ENCODE measurements at places on chromosomes 7 and 10. TPM values are rescaled to one million over a fixed set of nuclear protein-coding genes. Genes with fewer than 3 reads are reported as not detected.

- peak; percentile 48 for DNase-seq
These were observed 72.7 kb downstream of the PLCE1 start for GRCh38 chr10:94066411-94066810.

- no peak for DNase-seq
These were observed 55.6 kb upstream of the SKAP2 start for GRCh38 chr7:26919906-26920493.

DNA sequence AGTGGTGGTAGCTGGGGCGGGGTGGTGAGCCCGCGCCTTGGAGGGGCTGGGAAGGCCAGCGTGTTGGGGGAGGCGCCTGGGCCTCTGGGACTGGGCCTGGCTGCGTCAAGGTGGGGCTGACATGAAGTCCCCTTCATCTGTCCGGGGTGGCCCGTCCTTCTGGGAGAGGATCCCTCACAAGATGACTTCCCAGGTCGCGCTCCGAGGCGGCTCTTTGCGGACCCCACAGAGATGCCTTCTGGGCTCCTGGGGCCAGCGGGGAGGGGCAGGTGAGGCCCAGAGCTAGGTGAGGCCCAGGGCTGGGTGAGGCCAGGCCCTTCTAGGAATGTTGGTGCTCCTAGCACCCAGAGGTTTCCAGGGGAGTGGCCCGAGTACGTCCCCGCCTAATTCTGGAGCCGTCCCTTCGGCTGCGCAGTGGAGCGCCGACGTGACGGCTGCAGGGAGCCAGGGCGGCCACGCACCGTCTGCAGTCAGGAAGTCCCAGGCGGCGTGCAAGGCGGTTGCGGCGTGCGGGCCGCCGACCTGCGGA lies 58.2 kb upstream of the NUPR2 start:
- no peak for DNase-seq

DNA sequence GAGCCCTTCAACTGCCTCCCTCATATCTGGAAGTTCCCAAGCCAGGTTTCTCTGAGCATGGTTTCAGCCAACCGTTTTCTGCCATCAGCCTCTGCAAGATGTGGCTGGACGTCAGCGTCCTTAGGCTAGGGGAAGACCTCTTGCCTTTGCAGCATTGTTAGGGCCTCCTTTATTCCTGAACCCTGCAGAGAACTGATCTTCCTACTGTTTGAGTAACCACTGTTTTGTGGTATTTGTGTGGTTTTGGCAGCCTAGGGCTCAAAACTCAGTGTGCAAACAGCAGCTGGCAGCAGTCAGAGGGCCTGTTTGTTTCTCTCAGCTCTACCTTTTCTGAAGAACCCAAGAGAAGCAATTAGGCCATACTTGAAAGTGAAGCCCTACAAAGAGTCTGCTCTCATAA lies 83.4 kb upstream of the SEMA3E start:
- no peak for DNase-seq

GRCh38 chr10:127003032-127003685 lies 97.9 kb downstream of the DOCK1 start:
- DNase-seq: no peak

- DNase-seq: no peak
These were observed 106.2 kb downstream of the SORCS1 start for GRCh38 chr10:107058331-107058730.

GRCh38 chr10:44244745-44245600 lies 139.9 kb downstream of the CXCL12 start:
- DNase-seq: no peak

GRCh38 chr10:112983444-112984056 lies 33.5 kb downstream of the TCF7L2 start:
- no peak for DNase-seq

DNA sequence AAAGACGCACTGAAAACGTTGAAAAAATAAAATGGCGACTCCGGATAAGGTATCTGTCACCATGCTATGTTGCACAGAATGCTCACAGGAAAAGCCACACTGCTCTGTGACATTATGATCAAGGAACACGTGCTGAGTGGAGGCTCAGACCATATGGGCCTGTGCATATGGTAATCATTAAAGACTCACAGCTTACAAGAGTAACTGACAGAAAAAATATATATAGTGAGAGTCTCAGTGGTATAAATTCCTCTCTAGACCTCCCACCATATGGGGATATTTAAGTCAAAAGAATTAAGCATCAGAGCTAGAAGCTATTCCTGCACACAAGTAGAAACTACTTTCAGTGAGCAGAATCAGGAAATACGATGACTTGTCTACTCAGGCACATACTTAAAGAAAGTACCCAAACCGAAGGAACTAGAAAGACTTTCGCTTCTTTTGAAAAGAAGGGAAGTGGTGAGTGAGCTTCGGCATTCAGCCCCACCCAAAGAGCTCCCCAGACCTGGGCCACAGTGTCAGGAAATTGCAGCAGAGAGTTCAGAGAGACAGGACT lies 65.1 kb upstream of the MPP7 start:
- DNase-seq: no peak

- DNase-seq: no peak
These were observed 80.0 kb upstream of the STEAP4 start for GRCh38 chr7:88386665-88387156.

- DNase-seq: no peak
These were observed 87.2 kb downstream of the MDFIC start for GRCh38 chr7:115009139-115009538.

GRCh38 chr7:19677180-19677579 lies 31.7 kb downstream of the POLR1F start:
- no peak for DNase-seq

GRCh38 chr7:18896343-18896975 lies 221.0 kb downstream of the TWIST1 start:
- DNase-seq: no peak

GRCh38 chr10:80659289-80659688 lies 121.6 kb downstream of the SH2D4B start:
- no peak for DNase-seq

DNA sequence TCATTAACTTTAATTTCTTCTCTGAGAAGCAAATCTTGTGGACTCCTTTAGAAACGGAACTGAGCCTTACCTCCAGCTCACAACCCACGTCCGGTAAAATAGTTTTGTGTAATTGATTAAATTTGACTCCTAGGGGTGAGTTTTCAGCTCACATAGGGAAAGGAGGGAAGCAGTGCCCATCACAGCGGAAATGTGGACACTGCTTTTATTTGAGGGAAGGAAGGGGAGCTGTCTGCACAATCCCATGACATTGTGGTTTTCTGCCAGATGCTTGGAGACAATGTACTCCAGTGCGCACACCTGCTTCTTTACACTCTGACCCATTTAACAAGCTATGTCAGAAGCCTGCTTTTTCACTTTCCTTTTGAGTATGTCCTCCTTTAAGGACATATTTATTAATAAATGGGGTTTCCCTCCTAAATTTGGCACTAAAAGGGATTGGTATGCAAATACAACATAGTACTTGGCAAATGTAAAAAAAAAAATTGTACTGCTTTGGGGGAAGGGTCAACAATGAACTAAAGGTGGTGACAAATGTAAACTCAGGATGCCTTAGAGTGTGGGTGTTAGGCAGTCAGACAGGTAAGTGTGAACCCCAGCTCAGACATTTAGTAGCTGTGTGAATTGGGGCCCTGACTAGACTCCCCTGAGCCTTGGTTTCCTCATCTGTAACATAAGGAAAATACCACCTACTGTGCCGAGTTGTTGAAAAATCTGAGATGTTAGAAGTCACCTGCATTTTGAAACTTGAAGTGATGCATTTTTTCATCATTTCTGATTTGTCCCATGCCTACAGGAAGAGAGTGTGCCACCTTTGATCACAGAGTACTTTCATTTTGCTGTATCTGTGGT lies 90.2 kb upstream of the KLF6 start:
- no peak for DNase-seq

- no peak for DNase-seq
These were observed 530.6 kb downstream of the PHTF2 start for GRCh38 chr7:78329001-78329655.

DNA sequence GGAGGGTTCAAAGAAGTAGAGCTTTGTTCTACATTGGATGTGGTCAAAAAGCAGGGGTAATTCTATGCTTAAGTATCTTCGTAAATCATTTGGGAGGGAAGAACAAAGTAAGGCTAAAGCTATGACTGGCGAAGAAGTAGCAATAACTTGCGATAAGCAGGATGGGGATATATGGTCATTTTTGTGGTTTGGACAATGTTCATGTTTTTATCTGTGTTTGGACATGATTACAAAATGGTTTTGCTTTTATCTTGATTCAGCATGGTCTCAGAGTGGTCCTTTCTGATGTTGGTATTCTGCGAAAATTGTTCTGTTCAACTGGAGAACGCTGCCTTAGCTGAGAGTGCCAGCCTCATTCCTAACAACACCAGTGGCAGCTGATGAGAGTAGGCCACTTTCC lies 208.8 kb downstream of the SEMA3A start:
- no peak for DNase-seq

- no peak for DNase-seq
These were observed 25.5 kb downstream of the VOPP1 start for GRCh38 chr7:55546814-55547213.

DNA sequence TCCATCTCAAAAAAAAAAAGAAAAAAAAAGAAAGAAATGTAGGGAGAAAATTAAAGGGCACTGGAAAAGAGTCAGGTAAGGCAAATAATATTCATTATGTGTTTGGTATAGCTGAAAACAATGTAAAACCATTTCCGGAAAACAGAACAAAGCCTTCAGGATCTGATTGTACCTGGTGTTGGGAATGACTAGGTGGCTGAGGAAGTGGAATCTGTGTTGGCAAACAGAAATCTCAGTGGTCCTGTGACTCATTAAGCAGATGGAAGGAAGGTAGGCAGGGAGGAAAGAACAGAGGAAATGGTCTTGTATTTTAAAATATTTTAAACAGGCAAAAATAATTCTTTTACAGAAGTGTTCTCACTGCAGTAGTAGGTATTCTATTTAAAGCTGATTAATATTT lies 55.7 kb upstream of the GATA3 start:
- DNase-seq: no peak

DNA sequence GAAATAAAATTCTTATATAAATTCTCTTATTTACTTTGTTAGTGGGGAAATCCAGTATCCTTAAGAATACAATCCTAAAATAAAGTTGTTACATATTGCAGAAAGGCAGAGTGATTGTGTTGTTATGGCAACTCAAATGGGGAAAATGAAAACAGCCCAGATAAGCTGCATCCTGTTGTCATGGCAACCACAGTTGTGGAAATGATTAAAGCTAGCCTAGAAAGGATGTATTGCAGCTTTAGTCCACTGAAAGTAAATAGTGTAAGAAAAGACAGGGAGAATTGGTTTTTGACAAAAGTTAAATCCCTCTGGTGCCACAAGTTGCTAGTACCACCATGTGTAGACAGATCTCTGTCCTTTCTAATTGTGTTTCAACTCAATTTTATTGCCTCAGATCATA lies 43.2 kb downstream of the BTRC start:
- peak; percentile 12 for DNase-seq

DNA sequence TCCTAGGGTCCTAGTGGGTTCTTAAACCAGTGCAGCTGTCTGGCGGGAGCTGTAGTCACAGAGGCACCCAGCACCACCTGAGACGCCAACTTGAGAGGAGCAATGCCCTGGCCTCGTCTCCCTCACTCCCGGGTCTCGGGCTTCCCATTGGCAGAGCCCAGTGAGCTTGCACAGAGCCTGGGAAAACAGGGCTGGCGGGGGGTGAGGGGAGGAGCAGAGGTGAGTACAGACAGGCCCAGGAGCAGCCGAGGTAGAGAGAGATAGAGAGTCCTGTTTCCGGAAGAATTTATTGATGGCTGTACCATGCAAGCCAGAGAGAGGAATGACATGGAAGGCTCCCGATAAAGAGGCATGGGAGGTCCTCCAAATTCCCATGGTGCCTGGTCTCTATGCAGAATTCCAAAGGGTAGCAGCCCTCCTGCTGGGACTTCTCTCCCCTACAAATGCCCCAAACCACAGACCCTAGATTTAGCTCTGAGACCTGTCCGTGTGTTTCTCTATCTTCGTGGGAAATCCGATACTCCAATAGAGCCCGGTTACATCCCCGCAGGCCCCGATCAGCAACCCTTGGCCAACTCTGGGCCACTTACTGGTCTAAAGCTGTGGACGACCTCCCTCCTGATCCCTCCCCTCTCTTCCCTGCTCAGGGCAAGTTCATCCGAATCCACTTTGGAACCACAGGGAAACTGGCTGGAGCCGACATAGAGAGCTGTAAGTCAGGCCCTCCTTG lies 20.3 kb upstream of the MYH16 start:
- no peak for DNase-seq

- DNase-seq: no peak
These were observed 122.8 kb downstream of the KAT6B start for GRCh38 chr10:74949034-74949832.

DNA sequence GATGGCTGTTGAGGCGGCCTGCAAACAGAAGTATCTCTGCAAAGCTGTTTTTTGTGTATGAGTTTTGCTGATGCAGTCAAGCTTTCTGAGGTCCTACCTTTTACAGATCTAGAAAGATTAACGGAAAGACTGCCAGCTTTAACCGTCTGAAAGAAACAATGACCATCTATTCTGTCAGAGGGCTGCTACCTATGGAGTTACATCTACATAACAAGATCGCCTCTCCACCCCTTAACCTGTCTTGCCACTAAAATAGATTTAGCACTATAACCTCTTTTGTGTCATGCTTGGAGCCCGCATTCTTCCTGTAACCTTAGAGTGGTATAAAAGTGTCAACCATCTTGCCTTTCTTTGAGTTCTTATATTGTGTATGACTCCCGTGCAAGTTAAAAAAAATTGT lies 291.2 kb downstream of the POM121L12 start:
- no peak for DNase-seq

- DNase-seq: no peak
These were observed 131.6 kb upstream of the AHR start for GRCh38 chr7:17166824-17167379.

DNA sequence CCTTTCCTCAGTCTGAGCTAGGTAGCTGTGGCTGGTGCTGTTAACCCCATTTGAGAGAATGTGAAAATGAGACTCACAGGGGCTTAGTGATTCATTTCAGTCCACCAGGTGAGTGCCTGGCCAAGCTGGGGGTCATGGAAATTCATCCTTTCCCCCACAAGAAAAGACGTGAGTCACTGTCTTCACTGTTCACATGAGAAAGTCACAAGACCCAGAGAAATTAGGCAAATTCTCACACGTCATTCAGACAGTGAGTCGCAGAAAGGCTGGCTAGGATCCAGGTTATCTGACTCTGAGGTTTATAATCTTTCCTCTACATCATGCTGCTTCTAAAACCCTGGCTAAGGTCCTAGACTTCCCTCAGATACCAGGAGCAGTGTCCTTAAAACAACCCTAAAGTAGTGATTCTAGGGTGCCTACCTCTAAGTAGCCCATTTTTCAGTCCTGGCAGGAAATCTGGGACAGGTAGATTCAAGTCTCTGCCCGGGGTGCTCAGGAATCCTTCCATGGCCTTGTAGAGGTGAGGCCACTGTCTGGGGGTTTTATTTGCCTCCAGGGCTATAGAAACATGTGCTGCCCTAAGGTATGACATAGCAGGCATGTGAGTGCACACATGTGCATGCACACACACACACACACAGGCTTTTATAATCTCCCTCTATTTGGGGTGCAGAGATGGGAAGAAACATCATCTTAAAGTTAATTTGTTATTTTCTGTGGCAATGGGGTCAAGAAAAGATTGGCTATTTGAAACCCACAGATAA lies 427.9 kb upstream of the CELF2 start:
- DNase-seq: no peak

SLC26A3 gene
- 0.17 TPM for polyA plus RNA-seq

CHAT gene
- not detected for polyA plus RNA-seq

TMEM178B gene
- 0.42 TPM for polyA plus RNA-seq

GPR15LG gene
- polyA plus RNA-seq: 0.19 TPM

SPAG6 gene
- 1.4 TPM for polyA plus RNA-seq

IL6 gene
- 4.9 TPM for polyA plus RNA-seq

HABP2 gene
- 0.41 TPM for polyA plus RNA-seq

BEND7 gene
- polyA plus RNA-seq: 28.3 TPM

SLC13A1 gene
- polyA plus RNA-seq: 0.25 TPM

ZNF727 gene
- polyA plus RNA-seq: 0.24 TPM

ASIC3 gene
- polyA plus RNA-seq: 2.9 TPM

ODAD2 gene
- 1.7 TPM for polyA plus RNA-seq

GIMAP5 gene
- polyA plus RNA-seq: 4.1 TPM

TUBAL3 gene
- polyA plus RNA-seq: not detected

ATE1 gene
- polyA plus RNA-seq: 39.1 TPM

Measured in left renal pelvis (tissue), 4 donors.